Adipocyte (in vitro differentiated cells): ENCODE measurements at places on chromosomes 2 and 18.

DNA sequence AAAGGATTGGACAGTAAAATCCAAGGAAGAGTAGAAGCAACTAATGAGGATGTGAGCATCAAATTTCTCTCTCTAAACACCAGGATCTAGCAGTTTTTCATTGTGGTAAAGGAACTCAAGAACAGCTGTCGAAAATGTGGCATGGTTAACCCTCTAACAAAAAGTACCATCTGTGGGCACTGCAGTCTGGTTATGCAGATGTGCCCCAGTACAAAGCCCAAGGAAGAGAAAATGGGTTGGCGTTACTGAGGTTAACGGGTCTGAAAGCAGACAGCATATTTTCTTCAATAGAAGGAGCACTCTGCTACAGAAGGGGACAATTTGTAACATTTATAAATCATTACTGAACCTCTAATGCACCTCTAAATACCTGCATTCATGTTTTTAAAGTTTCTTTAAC lies 253.0 kb upstream of the HNRNPA3 start:
- no peak for DNase-seq

- no peak for DNase-seq
Measured at GRCh38 chr2:134244587-134244986, 9.3 kb upstream of the MGAT5 start.

- peak; percentile 87 for DNase-seq
Measured at GRCh38 chr2:157194097-157194688, 63.3 kb upstream of the GALNT5 start.

- no peak for DNase-seq
Measured at GRCh38 chr2:71538656-71539265, 85.4 kb downstream of the DYSF start.

DNA sequence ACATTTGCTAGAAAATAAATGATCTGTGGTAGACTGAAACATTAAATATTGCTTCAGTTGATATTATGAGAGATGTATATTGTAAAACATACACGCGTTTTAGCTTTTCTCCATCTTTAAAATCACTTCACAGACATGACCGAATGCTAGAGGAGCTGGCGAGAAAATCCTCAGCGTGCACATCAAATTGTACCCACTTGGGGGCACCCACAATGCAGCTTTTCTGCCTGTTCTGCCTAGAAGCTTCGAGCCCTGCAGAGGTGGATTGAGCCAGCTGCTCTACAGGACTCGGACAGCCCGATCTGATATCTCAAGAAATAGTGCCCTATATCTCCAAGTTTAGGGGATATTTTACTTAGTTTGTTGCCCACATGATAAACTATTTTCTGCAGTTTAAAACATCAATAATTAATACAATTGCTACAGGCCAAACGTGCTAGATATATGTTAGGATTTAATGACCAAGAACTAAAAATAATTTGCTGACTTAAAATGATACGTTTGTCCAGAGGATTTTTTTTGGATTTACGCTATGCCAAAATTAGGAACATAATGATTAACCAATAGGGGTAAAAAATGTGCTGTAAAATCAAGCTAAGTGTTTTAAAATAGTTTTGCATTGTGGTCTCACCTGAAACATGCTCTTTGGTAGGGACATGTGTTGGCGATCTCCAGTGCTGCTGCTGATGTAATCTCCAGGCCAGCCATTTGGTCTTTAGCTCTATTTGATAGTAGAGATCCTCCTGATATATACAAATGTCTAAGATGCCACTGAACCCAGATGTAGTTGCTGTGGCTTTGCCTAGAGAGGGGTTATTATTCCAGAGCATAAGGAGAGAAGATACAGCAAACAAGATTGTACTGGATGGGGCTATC lies 22.3 kb upstream of the ATP5MC3 start:
- DNase-seq: peak; percentile 76

GRCh38 chr2:230682546-230682945 lies 30.1 kb upstream of the CAB39 start:
- no peak for DNase-seq

DNA sequence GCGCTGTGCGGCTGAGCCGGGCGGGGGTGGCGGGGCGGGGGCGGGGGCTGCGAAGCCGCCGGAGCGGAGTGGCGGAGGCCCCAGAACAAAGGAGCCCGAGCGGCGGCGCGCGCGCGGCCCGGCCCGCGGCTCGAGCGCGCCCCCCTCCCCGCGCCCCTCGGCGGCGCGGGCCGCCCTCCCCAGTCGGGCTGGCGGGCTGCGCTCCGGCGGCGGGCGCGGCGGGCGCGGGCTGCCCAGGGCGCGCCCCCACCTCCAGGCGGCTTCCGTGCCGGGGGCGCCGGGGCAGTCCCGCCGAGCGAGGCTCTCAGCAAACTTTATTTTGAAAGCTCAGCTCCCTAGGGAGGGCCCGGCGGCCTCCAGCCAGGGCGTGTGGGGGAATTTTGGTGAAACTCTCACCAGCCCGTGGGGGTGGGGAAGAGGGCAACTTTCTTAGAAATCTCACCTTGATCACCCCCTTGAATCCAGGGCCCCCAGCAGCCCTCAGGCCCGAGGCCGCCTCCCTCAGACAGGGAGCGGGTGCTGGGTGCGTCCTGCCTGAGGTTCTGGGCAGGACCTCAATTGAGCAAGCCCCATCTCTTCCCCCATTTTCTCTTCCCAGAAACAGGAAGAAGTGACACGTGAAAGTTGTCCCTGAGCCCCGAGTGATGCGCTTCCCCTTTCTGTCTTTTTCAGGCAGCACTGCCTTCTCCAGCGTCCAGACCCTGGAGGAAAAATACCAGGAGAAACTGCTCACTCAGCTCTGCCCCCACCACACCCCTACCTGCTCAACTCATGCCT lies 786 bp downstream of the TET3 start:
- DNase-seq: peak; percentile 68

DNA sequence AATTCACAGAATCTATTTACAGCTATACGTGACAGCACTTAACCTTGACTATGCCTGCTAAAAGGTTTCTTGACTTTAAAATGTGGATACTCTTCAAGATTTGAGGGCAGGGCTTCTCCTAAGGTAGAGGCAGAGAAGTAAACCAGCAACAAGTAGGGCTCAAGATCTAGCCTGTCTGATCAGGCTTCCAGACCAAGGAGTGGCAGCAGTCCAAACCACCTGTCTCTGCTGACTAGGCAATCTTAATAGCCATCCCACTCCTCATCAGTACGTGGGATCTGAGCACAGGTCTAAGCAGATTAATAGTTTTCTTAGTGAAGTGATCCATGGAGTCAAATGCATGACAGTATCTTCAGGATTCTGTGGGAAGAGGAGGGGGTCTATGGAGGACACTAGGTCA lies 100.4 kb downstream of the GPD2 start:
- DNase-seq: no peak

GRCh38 chr2:159131914-159132281 lies 154.6 kb downstream of the WDSUB1 start:
- peak; percentile 79 for DNase-seq

GRCh38 chr18:12750076-12750714 lies 47.4 kb downstream of the PSMG2 start:
- DNase-seq: no peak

DNA sequence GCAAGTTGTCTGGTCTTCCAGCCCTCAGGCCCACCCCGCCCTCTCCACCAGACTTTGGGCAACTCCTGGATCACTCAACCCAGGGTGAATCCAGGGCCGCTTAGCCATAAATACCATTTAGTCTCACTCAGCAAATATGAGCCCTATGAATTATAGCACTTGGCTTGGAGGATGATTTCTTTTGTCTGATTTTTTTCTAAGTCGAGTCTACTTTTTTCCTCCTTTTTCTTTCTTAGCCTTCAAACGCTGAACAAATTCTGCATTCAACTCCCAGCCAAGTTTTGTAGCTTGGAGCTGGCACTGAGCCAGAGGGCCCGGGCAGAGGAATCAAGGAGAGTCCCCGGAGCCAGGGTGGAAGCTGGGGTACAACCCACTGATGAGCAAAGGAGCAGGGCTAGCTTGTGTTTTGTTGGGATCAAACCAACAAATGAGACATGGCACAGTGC lies 48.7 kb downstream of the SERTAD2 start:
- DNase-seq: peak; percentile 52

- DNase-seq: no peak
Measured at GRCh38 chr2:127407661-127408003, 10.6 kb upstream of the PROC start.

- peak; percentile 23 for DNase-seq
Measured at GRCh38 chr2:234158812-234159211, 108.3 kb downstream of the SPP2 start.

DNA sequence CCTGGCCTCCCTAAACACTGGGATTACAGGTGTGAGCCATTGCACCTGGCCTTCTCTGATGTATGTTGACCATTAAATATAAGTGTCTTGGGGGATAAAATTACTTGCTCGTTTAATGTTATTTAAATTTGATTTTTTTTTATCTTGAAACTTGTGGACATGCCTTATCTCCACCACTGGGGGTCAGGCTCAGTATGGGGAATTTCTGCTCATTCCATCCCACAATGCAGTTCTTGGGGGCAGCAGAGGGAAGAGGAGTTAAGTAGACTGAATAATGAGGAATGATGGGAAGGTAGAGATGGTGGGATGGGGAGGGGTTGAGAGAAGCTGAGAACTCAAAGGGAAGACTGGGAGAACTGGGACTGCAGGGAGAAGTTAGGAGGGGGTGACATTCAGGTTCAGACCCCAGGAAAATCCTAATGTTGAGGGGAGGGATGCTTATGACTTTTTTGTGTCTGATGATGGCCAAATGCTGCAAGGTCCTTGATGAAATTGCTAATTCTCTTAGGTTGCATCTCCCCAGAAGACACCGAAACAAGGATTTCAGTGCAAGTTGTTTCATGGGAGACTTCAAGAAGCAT lies 174.2 kb downstream of the MIB1 start:
- peak; percentile 61 for DNase-seq

- DNase-seq: peak; percentile 81
Measured at GRCh38 chr2:42959234-42960001, 167.0 kb upstream of the HAAO start.

GRCh38 chr2:189128970-189129369 lies 50.6 kb downstream of the COL5A2 start:
- peak; percentile 76 for DNase-seq

DNA sequence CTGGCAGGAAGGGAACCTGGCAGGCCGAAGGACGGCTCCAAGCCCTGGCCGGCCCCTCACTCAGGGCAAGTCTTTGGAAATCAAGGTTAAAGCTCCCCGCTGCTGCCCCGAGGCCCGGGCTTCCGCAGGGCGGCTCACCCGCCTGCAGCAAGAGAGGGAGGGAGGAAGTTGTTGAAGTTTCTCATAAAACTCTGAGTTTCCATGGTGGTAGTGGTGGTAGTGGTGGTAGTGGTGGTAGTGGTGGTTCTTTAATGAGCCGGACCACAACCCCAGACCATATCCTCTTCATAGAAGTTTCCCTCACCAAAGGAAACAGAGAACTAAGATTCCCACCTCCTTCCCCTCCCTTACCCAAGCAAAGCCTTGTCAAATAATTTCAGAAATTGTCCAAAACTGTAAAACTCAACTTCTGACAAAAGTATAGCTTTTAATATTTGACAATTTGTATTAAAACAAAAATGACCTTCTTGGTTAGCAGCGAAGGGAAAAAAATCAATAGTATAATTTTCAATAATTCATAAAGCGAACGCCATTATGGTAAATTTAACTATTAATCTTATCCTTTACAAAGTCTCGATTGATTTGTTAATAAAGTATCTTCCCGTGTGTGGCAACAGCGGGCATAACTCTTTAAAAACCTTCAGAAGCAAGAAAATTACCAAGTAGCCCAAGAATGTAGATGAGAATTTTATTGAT lies 1.5 kb upstream of the HOXD10 start:
- no peak for DNase-seq

GRCh38 chr2:226739545-226740030 lies 60.0 kb downstream of the IRS1 start:
- DNase-seq: no peak

DNA sequence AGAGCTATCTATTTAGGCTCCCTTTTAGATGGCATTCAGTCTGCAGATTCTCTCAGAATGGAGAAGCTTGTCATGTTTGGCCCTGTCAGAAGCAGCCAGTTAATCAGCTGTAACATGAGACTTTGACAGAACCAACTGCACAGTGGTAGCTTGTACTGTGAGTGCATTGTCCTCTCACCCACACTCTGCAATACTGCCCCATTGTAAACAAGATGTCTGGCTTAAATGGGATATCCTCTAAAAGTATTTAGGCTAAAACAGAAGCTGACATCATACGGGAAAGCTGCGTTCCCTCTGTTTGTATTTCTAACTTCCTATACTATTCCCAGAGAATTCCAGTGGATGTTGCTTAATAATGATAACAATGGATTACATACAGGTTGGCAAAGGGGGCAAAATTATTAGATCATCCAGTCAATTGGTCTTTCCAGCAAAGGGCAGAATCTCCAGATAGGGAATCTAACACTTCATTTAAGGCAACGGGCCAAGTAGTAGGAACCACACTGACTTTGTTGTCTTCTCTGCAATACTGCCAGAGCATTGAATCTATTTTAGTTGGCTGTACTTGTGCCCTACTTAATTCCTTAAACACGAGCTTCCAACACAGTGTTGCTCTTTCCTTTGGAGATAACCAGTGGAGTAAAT lies 15.4 kb upstream of the STAT4 start:
- peak; percentile 69 for DNase-seq

DNA sequence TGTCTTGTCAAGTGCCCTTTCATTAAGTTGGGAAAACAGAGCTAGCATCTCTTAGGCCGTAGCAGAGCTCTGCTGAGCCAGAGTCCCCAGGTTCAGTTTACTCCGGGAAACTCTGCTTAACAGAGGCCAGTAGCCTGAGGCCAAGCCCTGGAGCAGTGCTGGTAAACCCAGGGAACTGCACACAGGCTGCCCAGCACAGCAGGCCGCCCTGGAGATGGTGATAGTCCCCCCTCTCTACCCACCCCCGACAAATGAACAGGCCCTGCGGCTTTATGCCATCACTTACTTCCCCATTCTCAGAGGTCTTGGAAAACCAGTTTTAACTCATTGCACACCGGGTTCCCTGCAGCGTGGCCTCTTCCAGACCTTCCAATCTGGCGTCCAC lies 3.5 kb downstream of the CNNM4 start:
- DNase-seq: no peak

- DNase-seq: peak; percentile 81
Measured at GRCh38 chr2:217299590-217299989, 439.7 kb upstream of the TNP1 start.

- DNase-seq: no peak
Measured at GRCh38 chr2:105262651-105263091, 21.1 kb downstream of the GPR45 start.

- DNase-seq: no peak
Measured at GRCh38 chr18:23194997-23195957, 60.0 kb downstream of the CABLES1 start.

GRCh38 chr2:161418715-161419637 lies 2.9 kb downstream of the TBR1 start:
- peak; percentile 43 for DNase-seq

DNA sequence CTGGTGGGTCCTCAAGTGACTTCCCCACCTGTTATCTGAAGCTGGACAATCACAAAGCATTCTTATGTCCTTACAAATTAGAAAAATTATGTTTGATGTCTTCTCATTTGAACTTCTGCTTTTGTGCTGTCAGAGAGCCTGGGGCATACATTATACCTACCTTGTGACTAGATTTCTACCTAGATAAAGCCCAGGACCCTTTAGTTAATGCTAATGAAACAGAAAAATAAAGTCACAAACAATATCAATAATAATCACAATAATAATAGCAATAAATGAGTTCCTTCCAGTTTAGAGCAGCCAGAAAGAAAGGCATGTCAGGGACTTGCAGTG lies 456.4 kb downstream of the SETBP1 start:
- DNase-seq: no peak
